Mucosa of gallbladder (tissue), 1 donor: ENCODE measurements at places on chromosomes 16 and 17. TPM values are rescaled to one million over a fixed set of nuclear protein-coding genes. Genes with fewer than 3 reads are reported as not detected.

Gene TP53TG3B
- not detected for total RNA-seq

Gene APPBP2
- 55.1 TPM for total RNA-seq

Gene KRTAP4-1
- not detected for total RNA-seq

DNA sequence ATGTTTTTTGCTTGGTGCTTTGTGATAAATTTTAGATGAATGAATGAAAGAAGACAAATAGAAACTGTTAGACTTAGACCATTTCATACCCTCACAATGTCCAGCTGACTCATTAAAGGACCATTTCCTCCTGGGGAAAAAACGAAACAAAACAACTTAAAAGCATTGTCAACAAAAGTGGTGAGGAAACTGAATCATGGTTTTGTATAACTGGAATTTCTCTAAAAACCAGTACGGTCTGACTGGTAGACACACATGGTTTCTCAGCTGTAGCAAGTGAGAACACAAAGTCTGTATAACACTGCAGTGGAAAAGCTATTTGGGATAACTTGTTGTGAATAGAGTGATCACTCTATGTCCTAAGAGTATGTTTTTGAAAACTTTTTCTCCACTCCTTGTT is 5.3 kb upstream of the DDX52 start:
- DNase-seq, result no peak

GRCh38 chr17:41131979-41132378 is 8.0 kb upstream of the KRTAP4-12 start:
- no peak for DNase-seq
